ENCODE measurements at places on chromosomes 6 and 20.
A peak's percentile ranks its signal among the peaks of the same experiment; 100 is the strongest.

DNA sequence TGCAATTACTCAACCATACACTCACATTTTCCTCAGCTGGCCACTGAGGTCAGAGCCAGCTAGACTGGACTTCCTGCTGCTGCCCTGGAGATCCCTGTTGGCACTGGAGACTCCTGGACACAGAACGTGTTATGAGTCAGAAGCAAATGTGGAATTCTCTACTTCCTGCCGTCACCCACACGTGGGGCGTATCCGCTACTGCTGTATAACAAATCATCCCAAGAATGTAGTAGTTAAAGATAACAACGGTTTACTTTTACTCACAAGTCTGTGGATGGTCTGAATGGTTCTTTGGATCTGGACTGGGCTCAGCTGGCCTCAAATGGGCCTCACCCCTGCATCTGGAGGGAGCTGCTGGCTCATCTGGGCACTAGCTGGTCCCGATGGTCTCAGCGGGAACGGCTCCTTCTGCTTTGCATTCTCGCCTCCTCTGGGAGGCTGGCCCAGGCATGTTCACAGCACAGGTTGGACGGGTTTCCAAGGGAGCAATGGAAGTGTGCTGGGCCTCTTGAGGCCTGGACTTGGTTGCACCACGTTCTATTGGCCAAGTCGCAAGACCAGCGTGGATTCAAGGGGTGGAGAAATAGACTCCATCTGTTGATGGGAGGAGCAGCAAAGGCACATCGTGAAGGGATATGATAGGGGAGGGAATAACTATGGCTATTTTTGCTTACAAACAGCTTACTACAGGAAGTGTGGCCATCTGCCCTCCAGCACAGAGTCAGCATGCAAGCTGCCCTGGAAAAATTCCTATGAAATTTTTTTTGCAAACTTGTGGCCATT, 118.5 kb downstream of the SNX5 start:
- no peak for DNase-seq

GRCh38 chr20:59429396-59429795, 129.0 kb downstream of the EDN3 start:
- no peak for DNase-seq

- no peak for DNase-seq
Measured at GRCh38 chr6:145071836-145072235, 663.5 kb downstream of the EPM2A start.

GRCh38 chr6:106623039-106623438, 6.3 kb downstream of the RTN4IP1 start:
- DNase-seq = no peak

GRCh38 chr6:104522533-104522932, 337.2 kb downstream of the HACE1 start:
- DNase-seq = peak; percentile 15

- DNase-seq = no peak
Measured at GRCh38 chr6:140445474-140446004, 1071.1 kb upstream of the CITED2 start.

DNA sequence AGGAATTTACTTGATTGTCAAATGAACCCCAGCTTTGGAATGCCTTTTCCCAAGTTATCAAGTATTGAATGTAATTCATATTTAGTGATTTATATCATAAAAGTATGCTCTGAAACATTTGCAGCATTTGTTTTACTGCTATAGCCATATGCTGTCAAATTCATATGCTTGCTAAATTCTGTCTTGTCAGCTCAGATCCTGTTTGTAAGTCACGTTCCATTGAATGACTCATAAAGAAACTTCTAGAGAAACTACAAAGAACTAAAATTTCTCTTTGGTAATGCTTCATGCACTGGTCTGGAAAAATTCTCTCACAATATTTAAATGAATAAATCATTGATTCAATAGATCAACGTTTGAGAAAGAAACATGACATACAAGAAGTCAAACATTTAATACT, 445.9 kb downstream of the PHF3 start:
- no peak for DNase-seq

DNA sequence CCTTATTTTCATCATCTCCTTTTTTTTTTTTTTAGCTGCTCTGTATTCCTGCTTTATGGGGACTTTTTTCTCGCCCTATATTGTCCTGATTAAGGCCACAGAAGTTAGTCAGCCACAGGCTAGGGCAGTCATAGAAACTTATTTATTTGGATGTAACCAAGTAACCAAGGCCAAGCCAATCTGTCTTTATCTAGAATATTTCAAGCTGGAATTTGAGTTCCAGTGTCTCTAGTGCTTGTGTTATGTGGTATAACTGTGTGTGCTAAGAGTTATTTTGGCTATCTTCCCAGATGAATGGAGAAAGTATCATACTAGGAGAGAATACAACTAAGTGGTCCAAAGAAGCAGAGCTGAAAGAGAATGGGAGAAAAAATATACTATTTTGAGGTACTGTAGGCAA, 751.5 kb downstream of the CBLN4 start:
- no peak for DNase-seq

- no peak for DNase-seq
Measured at GRCh38 chr6:84222426-84222825, 5.0 kb downstream of the CEP162 start.

Data from HL-60 (cell line).